Cardiac fibroblast (primary cell): ENCODE measurements at places on chromosomes 7 and 10.

DNA sequence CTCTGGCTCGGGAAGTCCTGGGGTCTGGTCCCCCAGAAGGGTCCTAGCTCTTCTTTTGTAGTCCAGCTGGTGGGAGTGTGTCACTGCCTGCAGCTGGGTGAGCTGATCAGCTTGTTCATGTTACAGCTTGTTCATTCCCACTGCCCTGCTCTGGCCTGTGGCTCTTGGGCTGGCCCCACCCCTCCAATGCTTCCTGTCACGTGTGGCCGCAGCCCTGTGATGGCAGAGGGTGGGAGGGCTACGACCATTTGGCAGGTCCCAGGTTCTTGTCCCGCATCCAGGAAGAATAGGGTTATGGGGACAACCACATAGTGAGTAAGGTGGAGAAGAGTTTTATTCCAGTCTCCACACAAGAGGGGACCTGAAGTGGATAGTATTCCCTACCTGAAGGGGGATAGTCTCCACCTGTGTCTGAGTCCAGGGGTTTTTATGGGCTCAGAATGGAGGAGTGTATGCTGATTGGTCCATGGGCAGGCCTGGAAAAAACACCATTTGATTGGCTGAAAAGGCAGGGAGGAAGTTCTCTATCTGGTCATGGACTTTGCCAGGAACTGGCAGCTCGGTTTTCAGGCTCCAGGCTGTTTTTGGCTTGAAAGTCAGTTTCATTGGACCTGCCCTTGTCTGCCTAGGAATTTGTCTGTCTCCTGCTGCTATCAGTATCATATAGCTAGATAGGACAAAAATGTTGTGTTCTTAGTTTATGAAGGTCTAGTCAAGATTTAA is 13.1 kb downstream of the SDHAF3 start:
- peak; percentile 11 for DNase-seq

GRCh38 chr7:140661124-140661523 is 11.6 kb upstream of the ADCK2 start:
- peak; percentile 32 for DNase-seq

- peak; percentile 76 for DNase-seq
These were observed 20.9 kb downstream of the MORN4 start for GRCh38 chr10:97612386-97612785.

DNA sequence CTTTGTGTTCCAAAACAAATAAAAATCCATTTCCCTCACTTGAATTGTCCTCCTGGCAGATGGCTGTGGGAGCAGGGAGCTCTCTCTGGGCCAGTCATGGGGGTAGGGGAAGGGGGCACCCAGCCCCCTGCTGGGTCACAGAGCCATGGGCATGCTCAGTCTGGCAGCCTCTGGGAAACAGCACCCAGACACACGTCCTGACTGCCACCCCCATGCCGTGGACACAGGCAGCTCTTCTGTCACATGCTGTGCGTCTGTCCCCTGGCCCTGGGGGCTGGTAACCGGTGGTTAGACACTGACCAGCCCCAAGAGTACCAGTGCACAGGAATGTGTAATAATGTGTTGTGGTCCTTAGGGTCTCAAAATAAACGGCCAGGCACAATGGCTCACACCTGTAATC is 47.0 kb downstream of the RASGEF1A start:
- no peak for DNase-seq

- DNase-seq: peak; percentile 30
These were observed 188.4 kb upstream of the CACNA2D1 start for GRCh38 chr7:82631998-82632397.

DNA sequence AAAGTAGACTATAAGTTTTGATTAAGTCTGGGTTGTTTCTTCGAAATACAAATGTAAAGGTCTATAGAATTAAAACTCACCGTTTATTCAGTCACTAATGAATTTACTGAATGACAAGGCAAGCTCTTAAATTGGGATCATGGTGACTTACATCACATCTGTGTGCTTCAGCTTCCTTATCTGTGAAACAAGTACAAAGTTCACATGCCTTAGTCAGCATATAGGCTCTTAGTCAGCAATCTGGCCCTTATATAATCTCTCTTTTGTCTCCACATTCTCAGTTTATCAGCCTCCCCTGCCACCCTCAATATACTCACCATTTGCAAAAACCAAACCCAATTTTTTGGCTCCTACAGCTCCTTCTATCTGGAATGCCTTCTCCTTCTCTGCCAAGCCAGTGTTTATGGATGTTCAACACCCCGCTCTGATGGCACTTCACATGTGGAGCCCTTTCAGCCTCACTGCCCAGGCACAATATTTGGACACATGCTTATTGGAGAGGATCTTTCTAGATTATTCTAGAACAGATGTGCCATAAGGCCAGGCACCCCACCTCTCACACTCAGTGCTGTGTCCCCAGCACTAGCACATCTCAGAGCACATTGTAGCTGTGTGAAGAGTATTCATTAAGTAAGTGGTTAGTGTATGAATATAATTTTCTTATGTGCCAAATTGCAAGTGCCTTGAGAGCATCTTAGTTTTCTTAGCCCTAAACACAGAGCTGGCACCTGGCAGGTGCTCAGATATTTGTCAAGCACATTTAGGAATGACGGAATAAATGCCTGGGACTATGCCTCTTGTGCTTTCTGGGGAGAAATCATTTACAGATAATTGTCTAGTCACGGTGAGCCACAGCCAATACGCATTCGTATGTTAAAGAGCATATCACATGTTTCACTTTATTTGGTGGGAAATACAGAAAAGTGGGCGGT is 9.8 kb upstream of the LAMB1 start:
- peak; percentile 66 for DNase-seq

GRCh38 chr10:37975401-37975991 is 951 bp downstream of the ZNF25 start:
- peak; percentile 33 for DNase-seq

DNA sequence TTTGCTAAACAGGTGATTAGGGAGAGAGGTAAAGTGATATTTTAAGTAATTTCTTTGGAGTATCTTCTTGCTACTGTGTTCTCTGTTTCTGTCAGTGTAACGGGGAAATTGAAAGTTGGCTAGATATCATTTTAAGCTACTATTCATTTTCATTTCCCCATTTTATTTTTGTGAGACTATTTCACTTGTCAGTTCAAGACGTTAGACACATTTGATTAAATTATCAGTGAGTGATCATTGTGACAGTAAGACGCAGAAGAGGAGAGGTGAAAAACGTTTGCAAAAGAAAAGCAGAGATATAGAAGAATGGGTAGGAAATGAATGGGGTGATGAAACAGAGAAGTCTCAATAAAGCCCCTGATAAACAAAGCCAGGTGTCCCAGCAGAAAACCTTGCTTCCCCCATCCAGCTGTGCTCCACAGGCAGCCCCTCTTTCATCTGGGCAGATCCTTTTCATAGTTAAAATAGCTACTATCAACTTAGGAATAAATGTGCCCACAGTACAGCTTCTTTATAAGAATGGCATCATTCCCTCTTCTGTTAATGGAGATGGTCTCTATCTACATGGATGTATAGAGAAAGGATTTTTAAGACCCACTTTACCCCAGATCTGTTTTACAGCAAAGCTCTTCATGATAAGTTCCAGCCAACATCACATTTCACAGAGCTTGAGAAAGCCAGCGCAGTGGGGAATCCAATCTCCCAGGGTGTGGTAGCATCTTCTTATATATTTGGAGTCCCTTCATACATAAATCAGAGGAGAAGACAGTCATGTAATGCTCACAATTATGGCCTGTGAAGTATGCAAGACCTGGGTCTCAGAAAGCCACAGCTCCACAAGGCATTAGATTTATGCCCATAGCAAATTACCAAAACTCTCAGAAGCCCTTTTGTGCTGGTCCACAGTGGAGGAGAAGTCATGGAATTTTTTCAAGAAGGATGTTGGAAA is 138.1 kb upstream of the ITGB1 start:
- no peak for DNase-seq

DNA sequence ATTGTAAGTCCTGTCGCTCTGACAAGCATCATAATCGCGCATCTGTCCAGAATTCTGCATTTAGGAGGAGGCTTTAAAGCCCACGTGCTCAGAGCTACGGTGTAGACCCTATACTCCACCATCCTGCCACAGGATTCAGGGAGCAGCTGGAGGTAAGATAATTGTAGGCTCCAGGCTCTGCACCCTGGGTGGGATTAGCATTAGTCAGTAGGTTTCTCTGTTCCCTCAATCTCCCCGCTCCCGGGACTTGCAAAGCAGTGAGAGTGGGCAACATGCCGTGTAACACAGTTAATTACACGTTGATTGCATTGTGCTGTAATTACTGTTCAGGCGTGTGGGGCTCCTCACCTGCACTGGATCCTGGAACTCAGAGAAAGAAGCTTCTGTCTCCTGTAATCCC is 89.3 kb upstream of the CUX1 start:
- DNase-seq: no peak

DNA sequence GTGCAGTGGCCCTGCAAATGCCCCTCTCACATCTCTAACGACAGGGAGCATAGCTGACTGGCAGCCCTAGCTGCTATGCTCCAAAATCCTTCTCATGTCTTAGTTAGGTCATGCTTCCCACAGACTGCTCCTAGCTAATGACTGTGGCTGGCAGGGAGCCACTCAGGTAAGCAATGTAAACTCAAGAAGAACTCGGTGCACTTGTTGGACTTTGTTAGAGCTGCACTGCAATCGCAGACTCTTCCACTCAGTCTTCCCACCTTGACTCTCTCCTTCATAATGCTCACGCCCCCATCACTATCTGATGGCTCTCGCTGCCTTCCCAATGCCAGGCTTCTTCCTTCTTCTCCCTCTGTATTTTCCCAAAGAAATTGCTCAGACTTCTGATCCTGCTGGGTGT is 24.0 kb downstream of the OR9A2 start:
- no peak for DNase-seq

- DNase-seq: peak; percentile 99
These were observed 102.1 kb upstream of the MDFIC start for GRCh38 chr7:114819616-114820362.

DNA sequence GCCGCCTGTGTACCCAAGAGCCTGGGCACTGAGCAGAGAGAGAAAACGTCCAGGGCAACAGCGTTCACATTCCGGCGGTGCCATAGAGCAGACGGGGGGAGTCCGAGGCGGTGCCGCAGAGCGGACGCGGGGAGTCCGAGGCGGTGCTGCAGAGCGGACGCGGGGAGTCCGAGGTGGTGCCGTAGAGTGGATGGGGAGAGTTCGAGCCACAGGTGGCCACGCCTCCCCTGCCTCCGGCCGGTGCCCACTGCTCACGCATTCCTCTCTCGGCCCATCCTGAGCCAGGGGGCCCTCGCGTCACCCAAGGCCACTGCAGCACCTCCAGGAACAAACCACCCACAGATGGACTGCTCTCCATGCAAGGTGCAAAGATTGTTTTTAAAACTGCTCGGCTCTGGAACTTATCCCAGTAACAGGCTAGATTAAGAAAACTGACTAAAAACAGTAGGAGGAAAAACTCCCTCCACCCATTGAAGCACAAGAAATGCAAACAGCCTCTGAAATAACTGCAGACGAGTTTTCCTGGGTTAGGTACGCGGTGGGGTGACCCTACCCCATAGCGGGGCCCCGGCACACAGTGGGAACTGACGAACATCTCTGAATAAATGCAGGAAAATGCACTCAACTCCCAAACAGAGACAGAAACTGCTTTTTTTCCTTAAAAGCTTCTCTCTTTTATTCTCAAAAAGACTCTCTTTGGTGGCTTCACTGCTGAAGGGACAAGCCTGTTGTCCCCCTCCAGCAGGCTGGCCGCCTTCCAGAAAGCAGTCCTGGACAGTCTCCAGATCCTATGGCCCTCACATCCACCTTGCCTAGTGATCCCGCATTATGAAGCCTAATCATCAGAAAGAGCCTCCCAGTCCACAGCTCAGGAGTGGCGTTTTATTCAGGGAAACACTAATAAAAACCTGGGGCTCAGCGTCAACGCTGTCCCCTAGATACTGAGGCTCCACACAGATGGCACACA is 55.9 kb downstream of the DIP2C start:
- no peak for DNase-seq

DNA sequence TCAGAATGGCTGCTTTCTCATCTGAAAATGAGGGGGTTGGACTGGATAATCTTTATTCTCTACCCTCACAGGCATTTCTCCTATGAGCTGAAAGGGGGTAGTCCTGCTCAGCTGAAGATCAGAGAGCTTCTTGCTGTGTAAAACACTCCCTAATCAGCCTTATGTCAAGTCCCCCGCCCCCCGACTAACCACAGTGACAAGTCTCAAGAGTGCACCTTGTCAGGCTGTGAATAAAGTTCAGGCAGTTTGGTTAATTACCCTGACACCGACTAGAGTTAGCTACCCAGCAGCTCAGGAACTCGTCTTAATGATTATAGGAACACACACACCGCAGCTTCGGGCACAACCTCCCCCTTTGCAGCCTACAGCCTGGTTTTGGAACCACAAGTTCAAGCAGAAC is 513.7 kb downstream of the RPS24 start:
- no peak for DNase-seq

GRCh38 chr10:90741926-90742565 is 115.8 kb downstream of the HTR7 start:
- peak; percentile 78 for DNase-seq

- DNase-seq: no peak
These were observed 129.0 kb upstream of the AGR3 start for GRCh38 chr7:17010637-17011300.

GRCh38 chr10:104232613-104233102 is 494 bp upstream of the CFAP43 start:
- no peak for DNase-seq

DNA sequence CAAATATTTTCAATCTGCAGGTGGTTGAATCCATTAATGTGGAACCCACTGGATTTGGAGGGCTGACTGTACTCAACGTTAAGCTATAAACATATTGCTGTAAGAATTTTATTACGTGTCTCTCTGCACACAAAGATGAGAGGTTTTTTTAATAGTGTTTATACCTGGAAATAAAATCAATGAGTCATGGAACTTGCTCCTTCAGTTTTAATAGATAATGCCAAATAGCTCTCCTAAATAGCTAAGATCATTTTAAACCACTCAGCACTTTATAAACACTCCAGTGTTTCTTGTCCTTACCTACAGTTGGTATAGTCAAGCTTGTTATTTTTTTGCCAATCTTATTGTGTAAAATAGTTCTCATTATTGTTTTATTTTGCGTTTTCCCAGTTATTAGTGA is 455.6 kb upstream of the FZD8 start:
- DNase-seq: no peak

DNA sequence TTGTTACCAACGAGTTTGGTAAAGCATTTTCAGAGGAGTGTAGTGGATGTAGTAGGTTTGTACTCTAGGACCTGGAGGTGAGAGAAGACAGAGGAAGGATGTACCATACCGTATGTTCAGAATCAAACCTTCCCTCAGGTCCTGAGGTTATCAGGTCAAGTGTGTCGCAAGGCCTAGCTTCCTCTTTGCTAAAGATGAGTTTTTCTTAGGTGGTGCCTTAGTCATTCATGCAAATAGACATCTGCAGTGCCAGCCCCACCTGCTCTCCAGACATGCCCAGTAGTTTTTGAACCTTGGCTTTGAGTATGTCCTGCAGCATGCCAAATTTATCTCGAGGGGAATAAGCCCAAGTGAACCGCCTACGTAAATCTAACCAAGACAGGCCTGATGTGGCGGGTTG is 71.3 kb downstream of the HDAC9 start:
- no peak for DNase-seq

DNA sequence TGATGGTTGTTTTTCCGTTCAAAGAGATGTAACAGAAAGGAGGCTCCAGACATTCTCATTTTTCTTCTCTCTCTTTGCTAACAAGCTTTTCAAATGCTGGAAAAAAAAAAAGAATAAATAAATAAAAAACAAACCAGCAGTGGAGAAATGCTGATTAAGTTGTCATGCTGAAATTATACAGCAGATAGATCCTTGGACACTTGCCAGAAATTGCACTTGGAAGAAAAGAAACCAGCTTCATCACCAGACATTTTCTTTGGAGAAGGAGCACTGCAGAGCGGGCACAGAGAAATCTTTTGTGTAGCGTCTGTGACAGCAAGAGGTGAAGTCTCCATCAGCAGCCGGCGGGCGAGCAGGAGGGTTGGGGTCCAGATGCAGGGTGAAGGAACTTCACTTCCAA is 55.8 kb downstream of the CLRN3 start:
- DNase-seq: peak; percentile 3
